ENCODE measurements at places on chromosomes 5 and 9. TPM values are rescaled to one million over a fixed set of nuclear protein-coding genes. Genes with fewer than 3 reads are reported as not detected.

DNA sequence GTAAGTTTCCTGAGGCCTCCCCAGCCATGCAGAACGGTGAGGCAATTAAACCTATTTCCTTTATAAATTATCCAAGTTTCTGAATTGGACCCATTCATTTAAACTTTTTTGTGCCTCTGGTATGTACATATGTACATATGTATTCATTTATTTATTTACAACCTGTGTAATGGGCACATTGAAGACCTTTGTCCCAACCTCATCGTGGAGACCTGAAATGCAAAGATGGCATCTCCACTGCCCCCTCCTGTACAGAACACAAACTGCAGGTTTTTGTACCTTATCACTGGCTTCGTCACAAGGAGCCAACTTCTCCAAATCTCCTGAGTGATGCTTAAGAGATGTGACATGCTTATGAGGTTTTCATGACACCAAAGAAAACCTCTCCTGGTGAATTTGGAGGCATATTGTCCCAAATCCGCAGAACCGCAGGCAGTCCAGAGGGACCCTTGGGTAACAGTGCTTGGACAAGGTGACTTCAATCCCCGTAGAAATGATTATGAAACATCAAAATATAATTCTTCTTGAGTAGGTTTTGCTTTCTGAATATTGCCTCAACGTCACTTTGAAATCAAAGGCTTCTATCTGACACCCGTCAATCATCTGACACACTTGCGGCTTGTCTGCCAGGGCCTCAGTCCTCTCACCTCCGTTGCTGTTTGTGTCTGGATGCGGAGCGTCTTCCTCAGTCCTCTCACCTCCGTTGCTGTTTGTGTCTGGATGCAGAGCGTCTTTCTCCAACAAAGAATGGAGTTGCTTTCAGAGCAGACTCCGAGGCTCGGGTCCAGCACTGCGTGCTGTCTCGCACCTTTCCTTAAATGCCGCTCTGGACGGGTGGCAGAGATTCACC is 135.0 kb upstream of the IRX4 start:
- no peak for DNase-seq

GRCh38 chr5:74865256-74865803 is 857 bp downstream of the FAM169A start:
- DNase-seq = no peak

- no peak for DNase-seq
These were observed 9.8 kb downstream of the SLC12A2 start for GRCh38 chr5:128093368-128093767.

Gene RNF183
- not detected for total RNA-seq

Gene CLIC3
- 0.29 TPM for total RNA-seq

GRCh38 chr5:132205385-132206125 is 22.1 kb downstream of the P4HA2 start:
- DNase-seq = no peak

- no peak for DNase-seq
These were observed 355.9 kb downstream of the RAB3C start for GRCh38 chr5:58938563-58939424.

- DNase-seq = no peak
These were observed 26.3 kb downstream of the REEP5 start for GRCh38 chr5:112895682-112896081.

DNA sequence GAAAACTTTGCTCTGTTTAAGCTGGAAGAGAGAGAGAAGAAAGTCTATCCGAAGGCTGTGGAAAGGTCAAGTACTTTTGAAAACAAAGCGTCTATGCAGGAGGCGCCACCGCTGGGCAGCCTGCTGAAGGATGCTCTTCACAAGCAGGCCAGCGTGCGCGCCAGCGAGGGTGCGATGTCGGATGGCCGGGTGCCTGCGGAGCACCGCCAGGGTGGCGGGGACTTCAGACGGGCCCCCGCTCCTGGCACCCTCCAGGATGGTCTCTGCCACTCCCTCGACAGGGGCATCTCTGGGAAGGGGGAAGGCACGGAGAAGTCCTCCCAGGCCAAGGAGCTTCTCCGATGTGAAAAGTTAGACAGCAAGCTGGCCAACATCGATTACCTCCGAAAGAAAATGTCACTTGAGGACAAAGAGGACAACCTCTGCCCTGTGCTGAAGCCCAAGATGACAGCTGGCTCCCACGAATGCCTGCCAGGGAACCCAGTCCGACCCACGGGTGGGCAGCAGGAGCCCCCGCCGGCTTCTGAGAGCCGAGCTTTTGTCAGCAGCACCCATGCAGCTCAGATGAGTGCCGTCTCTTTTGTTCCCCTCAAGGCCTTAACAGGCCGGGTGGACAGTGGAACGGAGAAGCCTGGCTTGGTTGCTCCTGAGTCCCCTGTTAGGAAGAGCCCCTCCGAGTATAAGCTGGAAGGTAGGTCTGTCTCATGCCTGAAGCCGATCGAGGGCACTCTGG is 32.6 kb downstream of the CD180 start:
- peak; percentile 33 for DNase-seq

DNA sequence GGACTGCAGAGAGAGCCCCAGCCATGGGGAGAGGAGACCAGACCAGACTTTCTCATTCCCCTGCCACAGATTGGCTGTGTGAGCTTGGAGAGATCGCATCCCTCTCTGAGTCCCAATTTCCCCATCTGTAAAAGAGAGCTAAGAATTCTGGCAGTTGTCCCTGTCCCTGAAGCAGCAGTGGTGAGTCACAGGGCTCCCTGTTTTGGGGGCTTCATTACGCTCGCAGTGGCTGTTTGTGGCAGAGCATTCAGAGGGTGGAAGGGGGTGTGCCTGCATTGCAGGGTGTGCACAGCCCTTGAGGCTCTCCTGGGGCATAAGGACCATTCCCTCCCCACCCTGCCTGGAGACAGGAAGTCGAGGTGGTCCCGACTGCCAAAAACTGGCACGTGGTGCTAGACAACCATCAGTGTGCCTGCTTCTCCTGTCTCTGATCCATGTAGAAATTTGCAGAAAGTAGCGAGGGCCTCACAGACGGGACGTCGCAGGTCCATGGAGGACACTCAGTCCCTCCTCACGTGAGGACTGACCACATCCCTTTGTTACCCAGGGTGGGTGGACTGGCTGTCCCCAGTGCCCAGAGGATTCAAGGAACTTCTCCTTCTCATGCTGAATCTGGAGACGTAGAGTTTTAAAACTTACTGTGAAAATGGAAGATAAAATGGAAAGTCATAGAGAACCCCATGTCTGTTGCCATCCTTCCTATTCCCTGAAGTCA is 35.3 kb downstream of the HRH2 start:
- no peak for DNase-seq

Gene TAF9
- 82.4 TPM for total RNA-seq

Gene C1QTNF2
- total RNA-seq = 0.53 TPM

DNA sequence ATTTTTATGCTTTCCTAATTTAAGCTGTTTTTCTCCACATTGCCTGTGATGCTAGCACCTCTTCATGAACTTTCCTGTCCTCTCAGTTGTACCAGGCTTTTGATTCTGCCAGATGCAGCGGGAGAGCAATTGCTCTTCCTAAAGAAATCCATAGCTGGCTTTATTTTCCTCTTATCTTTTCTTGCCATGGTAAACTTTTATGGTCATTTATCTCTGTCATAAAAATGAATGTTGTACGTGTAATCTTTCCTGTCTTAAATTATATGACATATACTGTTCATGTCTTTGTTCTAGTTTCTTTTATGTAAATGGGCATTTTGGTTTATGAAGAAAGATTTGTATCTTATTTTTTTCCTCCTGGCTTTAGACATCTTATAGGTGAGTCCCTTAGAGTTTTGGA is 127.5 kb downstream of the SH3GL2 start:
- DNase-seq = no peak

Gene NUTM2G
- 0.57 TPM for total RNA-seq

Gene INSL4
- total RNA-seq = not detected

GRCh38 chr5:106392766-106393165 is 1278.0 kb downstream of the EFNA5 start:
- no peak for DNase-seq

Gene GARIN3
- total RNA-seq = not detected

Gene BTNL3
- not detected for total RNA-seq

DNA sequence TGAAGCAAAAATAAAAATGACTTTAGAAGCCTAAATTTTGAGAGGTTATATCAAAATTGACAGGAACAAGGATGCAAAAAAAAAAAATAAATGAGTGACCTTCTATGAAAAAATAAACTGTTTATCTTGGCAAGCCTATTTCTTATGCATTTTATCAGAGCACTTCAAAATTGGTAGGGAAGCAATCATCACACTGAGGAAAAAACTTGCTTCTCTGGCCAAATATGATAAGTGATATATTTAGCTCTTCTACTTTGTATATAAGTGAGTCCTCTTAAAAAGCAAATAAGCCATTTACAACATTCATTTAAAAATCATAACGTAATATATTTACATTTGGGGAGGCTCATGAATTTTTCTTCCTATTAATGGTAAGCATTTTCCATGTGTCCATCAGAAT is 287.1 kb downstream of the FBXL17 start:
- no peak for DNase-seq

DNA sequence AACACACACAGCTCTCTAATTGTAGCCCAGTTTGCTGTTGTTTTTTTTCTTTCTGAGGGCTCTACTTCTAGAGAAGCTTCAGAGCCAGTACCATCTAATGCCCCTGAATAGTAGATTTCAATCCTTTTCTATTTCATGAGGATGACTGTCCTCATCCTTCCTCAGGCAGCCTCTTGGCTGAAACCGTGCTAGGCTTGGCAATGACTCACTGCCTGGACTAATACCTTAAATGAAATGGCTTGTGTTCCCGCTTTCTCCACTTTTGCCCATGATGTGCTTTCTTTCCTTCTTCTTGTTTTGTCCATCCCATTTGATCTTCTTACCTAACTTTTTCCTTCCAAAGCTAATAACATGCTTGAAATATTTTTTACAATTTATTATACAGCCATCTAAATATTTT is 80.1 kb downstream of the ITGA1 start:
- no peak for DNase-seq

DNA sequence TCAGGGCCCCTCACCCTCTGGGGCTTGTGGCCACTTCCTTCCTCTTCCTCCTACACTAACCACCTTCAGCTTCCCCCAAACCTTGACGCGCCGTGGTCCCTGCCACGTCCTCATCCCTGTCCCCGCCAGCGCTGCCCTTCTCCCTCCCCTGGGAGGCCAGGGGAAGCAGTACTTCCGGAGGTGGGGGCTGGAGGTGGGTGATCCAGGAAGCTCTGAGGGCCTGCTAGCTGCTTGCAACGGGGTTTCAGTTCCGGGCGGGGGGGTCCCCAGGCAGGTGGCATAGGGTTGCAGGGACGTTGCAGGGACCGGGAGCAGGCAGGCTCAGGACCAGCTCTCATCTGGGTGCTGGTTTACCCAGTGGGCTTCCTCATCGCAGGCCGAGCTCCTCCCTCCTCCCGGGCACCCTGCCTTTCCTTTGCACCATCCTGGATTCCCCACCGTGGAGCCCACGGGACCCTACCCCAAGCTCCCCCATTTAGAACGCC is 70.0 kb downstream of the RXRA start:
- no peak for DNase-seq

Gene SPTLC1
- 73.5 TPM for total RNA-seq

Gene ACOT12
- not detected for total RNA-seq

GRCh38 chr5:171295801-171296200 is 13.2 kb upstream of the TLX3 start:
- no peak for DNase-seq
